ENCODE measurements at places on chromosomes 13 and 19. TPM values are rescaled to one million over a fixed set of nuclear protein-coding genes. Genes with fewer than 3 reads are reported as not detected.

DNA sequence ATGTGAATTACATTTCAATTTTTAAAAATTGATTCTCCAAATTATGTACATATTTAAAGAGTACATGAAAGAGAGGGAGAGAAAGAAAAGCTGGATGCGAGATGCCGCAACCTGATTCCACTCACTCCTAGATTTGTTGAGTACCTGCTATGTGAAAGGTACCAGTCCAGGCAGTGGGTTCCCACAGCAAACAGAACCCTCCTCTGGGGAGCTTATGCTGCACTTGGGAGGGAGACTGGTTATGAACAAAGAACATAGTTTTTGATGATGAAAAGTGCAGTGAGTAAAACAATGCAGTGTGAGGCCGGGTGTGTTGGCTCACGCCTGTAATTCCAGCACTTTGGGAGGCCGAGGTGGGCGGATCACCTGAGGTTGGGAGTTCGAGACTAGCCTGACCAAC, 43.4 kb downstream of the ACTN4 start:
- DNase-seq, result no peak

DNA sequence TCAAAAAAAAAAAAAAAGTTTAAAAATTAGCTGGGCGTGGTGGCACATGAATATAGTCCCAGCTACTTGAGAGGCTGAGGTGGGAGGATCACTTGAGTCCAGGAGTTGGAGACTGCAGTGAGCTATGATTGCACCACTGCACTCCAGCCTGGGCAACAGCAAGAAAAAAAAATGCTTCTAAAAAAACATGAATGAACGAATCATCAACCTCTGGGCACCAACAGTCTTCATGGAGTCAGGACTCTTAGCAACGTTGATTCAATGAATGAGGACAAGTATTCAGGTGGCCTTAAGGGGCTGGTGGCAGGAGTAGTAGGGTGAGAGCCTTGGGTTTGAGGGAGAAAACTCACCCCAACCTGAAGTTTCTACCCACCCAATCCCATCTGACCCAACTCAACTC, 20.6 kb upstream of the OLFM2 start:
- no peak for DNase-seq

Gene C19orf81
- total RNA-seq, result 3.6 TPM

DNA sequence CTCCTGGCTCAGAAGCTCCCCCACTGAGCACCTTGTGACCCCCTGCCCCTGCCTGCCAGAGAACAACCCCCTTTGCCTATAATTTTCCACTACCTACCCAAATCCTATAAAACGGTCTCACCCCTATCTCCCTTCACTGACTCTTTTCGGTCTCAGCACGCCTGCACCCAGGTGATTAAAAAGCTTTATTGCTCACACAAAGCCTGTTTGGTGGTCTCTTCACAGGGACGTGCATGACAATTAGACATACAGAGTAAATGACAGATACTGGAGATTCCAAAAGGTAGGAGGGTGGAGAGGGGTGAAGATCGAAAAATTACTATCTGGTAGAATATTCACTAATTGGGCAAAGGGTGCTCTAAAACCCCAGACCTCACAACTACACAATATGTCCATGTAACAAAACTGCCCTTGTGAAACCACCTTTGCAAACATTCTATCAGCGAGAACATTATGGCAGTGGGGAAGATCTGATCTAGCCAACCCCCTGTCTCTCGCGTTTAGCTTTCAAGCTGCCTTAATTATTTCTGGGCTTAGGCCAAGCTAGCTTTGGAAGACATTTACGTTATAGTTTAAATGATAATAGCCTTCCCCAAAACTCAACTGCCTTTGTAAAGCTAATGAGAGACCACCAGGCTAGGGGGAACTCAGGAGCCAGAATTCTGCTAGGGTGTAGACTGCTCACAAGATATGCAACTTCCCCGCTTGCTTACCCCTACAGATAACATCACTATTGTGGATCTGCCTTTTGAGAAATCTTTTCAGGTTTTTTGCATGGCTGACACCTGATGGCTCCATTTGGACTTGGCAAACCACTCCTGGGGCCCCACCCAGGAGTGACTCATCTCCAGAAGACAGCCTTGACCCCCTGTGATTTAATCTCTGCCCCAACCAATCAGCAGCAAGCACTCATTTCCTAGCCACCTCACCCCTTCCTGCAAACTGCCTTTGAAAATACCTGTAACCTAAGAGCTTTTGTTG, 1534.0 kb upstream of the SPRY2 start:
- no peak for DNase-seq

DNA sequence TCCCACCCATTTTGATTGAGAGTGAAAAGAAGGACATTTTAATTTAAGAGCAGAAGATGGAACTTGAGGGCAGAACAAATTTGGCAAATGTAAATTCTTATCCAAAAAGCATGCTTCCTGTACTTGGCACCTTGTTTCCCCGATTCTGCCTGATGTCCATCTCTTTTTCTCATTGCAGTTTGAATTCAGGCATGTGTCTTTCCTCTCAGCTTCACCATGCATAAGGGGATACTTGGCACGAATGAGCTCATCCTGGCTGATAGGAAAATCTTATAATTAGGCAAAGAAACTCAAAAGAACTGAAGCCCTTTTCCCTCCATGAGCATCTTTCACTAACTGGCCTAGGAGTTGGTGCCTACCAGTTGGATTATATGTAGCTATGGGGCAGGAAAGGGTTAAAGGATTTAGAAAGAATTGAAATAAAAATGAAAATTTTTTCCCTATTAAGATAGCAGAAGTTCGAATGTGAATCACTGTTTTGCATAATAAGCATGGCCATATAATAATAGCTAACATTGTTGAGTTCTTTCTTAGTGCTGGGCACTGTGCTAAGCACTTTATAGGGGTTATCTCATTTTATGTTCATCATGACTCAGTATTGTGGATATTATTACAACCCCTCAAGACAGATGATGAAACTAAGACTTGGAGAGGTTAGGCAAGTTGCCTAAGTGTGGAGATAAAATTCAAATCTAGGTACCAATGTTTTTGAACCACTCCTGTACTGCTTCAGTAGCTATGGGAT, 386.6 kb downstream of the KCNRG start:
- no peak for DNase-seq

- no peak for DNase-seq
Measured at GRCh38 chr13:98225036-98225940, 48.2 kb upstream of the RNF113B start.

GRCh38 chr13:83057119-83057518, 825.2 kb downstream of the SLITRK1 start:
- no peak for DNase-seq

DNA sequence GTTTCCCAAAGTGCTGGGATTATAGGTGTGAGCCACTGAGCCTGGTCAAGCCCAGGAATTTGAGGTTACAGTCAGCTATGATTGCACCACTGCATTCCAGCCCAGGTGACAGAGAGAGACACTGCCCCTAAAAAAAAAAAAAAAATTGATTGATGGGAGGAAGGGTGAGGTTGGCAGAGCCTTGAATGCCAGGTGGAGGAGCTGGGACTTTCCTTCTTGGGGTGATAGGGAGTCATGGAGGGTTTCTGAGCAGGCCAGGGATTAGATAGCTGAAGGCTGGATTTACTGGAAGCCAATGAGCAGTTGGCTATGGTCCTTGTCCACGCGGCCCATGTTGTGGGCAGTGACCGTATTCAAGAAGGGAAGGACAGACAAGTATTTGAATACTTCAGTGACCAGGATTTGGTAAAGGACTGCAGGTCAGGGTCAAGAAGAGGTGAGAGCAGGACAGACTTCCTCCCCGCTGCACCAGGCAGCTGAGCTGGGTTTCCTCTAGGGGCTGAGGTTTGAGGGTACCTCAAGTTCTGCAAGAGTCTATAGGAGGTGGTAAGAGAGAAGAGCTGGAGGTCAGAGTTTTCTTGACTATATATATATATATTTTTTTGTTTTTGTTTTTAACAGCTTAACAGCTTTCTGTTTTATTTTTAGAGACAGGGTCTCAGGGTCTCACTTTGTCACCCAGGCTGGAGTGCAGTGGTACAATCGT, 6.9 kb upstream of the ICAM4 start:
- DNase-seq, result no peak

- no peak for DNase-seq
Measured at GRCh38 chr19:30864391-30865215, 484.6 kb downstream of the TSHZ3 start.

GRCh38 chr19:40640744-40641143, 39.6 kb downstream of the LTBP4 start:
- DNase-seq, result peak; percentile 40

- no peak for DNase-seq
Measured at GRCh38 chr13:35496006-35496405, 19.5 kb upstream of the MAB21L1 start.

GRCh38 chr13:59261928-59262488, 901.7 kb downstream of the DIAPH3 start:
- DNase-seq, result no peak

- no peak for DNase-seq
Measured at GRCh38 chr13:50466456-50466855, 377.0 kb downstream of the DLEU7 start.

DNA sequence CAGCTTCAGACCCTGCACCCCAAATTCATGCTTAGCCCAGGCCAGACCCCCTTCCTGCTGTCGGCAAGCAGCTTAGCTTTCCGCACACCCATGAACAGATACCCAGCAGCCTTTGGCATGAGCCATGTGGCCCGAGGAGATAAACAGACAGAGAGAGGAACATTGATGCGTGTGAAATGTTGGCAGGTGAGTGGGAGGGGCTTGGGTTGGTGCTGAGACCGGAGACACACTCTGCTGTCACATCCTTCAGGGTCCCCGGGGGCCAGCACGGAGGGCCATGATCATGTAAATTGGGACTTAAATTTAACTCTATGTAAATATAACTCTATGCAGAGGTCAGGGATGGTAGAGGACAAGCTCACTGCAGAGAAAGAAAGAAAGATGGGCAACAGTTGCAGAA, 1.5 kb downstream of the CD22 start:
- DNase-seq, result no peak

- DNase-seq, result no peak
Measured at GRCh38 chr13:20988033-20988908, 73.1 kb downstream of the LATS2 start.

DNA sequence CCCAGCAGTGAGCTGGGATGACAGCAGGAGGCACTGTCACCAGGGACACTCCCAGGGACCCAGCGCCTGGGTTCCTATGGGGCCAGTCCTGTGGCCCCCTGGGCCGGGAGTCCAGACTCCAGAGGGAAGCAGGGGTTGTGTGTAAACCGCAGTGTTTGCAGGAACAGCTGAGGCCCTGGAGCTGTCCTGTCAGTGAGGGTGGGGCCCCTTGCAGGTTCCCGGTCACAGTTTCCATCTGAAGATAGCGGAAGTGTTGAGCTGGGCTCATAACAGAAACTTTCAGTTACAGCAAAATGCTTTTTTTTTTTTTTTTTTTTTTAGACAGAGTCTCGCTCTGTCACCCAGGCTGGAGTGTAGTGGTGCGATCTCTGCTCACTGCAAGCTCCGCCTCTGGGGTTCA, 17.7 kb upstream of the CSNK1G2 start:
- DNase-seq, result no peak

DNA sequence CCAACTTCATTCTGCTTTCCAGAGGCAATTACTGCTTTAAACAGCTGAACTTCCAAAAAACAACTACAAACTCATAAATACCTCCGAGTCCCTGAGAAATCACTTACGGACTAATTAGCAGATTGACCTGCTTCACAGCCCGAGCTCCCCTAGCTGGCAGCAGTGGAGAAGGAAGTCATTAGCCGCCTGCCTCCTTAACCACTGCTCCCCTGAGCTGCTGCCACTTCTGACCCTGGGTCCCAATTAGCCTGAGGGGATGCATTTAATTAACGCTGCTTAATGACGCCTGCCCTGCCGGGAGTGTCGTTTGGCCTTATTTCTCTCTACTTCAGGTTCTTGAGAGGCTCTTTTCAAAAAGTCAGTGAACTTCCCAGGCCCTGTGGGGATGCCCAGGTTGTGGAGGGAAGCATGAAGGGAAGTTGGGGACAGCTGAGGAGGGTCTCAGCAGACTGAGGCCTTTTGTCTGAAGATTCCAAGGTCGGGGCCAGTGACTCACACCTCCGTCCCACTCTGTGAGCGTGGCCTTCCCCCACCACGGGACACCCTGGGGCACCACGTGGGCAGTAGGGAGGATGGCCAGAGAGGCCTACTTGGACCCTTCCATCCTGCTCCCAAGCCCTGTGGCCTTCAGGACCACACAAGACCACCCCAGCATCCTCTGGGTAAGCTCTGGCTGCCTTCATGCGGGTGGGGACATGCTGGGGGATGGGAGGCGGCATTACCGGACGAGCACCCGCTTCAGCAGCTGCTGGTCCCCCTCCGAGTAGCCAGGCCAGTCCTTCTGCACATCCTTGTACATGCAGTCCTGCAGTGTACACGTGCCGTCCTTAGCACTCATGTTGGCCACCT, 19.8 kb upstream of the ISYNA1 start:
- DNase-seq, result no peak

DNA sequence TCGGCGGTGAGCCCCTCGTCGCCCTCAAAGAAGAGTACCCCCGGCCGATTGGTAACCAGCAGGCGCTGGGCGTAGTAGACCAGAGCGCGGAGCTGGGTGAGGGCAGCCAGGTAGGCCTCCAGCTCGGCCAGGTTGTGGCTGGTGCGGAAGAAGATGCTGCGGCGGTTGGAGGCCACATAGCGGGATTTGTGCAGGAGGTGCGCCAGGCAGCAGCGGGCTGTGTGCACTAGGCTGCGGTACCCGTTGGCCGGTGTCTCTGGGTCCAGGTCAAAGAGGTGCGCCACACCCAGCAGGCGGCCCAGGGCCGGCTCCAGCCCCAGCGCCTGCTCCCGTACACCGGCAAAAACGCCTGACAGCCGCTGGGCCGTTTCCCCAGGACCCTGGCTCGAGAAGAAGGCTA, 16.8 kb downstream of the LIPE start:
- DNase-seq, result no peak

- DNase-seq, result no peak
Measured at GRCh38 chr19:3855320-3855719, 13.5 kb downstream of the ZFR2 start.

Gene LINGO3
- total RNA-seq, result not detected

GRCh38 chr19:718991-719512, 10.3 kb downstream of the PALM start:
- DNase-seq, result peak; percentile 72

DNA sequence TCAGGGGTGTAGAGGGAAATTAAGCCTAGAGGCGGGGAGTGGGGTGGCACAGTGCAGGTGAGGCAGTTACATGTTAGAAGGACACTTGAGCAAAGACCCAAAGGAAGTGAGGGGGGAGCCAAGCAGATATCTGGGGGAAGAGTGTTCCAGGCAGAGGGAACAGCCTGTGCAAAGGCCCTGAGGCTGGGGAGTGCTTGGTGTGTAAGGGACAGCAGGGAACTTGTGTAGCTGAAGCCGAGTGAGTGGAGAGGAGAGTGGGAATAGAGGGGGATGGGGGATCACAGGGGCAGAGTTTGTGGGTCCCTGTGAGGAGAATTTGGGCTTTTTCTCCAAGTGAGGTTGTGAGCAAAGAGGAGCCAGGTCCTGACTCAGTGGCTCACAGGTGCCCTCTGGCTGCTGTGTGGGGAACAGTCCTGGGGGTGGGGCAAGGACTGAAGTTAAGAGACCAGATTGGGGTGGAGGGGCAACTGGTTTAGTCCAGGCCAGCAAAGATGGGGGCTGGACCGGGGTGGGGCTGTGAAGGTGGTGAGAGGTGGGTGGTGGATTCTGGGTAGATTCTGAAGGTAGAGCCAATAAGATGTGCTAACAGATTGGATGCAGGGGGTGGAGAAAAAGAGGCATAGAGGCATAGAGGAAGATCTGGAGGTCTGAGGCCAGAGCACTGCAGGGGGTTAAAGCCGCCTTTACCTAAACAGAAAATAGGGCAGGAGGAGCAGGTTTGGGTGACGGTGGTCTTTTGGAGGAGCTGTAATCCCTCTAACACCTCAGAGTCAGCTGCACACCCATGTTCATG, 75.3 kb downstream of the CACNA1A start:
- peak; percentile 20 for DNase-seq

Gene SLC25A41
- total RNA-seq, result 0.16 TPM

GRCh38 chr13:51590231-51590970, 6.1 kb downstream of the WDFY2 start:
- DNase-seq, result no peak

- DNase-seq, result no peak
Measured at GRCh38 chr13:78659732-78660494, 958 bp upstream of the OBI1 start.
